ENCODE measurements at places on chromosomes 16 and 17.

- no peak for DNase-seq
These were observed 989 bp upstream of the GALK1 start for GRCh38 chr17:75765981-75766380.

- DNase-seq: no peak
These were observed 4.6 kb upstream of the PLK1 start for GRCh38 chr16:23673971-23674614.

DNA sequence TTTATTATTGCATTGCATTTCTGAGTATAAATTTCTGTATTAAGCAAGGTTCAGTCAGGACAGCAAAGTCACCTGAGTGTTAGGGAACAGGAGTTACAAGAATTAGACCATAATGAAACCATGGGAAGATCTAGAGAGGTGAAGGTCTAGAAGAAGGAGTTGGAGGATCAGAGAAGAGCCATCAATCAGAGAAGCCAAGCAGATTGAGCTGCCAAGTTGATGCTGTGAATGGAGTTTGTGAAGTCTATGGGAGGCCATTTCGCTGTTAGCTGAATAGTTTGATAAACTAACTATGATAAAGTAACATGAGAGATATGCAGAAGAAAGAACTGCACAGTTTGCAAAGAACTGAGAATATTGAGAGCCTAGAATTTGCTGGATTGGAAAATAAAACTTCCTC is 40.4 kb downstream of the FBXL20 start:
- no peak for DNase-seq

GRCh38 chr17:33858121-33858520 is 397.0 kb upstream of the CCL2 start:
- no peak for DNase-seq

GRCh38 chr17:64781014-64781756 is 119.1 kb upstream of the SMURF2 start:
- DNase-seq: peak; percentile 81

DNA sequence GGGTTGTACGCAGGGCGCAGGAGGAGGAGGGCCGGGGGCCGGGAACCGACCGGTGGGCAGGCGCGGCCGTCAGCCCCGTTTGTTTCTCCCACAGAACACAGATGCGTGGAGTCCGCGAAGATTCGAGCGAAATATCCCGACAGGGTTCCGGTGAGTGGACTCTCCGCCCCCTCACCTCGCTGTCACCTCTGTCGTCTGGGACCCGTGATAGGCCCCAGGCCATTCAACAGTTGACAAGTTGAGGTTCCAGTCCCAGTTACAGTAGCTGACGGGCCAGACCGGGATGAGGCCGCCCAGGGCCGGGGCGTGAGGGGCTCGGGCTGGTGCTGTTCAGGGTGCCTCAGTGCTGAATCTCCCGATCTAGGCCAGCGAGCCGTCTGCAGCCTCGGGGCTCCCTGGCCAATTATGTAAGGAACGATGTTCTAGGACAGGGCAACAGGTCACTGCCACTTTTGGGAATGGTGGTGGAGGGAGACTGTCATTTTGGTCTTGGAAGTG is 628 bp downstream of the GABARAPL2 start:
- DNase-seq: no peak

DNA sequence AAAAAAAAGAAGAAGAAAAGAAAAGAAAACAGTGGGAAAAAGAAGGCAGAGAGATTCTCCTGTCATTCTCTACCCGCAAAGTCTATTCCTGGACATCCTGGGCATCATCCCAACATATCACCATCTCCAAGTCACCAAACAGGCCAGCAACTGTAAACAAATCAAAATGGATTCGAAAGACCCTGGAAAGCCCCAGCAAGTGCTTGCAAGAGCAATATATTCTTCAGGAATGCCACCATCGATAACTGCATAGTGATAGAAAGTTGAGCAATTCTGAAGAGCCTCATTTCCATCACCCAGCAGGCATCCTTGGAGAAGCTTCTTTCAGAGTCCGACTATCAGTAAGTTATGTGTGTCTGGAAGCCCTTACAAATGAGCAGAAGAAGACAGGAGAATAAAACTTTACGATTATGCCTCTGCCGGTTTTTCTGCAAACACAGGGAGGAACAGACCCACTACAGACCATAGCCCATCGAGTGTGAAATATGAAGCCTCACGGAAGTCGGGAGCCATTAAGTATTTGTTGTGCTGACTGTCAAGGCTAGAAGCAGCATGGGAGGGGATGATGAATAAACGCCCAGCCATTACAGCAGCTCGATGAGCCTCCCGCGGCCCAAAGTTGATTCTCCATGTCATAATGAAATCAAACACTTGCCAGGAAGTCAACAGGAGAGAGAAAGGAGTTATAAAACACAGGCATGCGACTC is 64.5 kb upstream of the SEC14L1 start:
- no peak for DNase-seq

DNA sequence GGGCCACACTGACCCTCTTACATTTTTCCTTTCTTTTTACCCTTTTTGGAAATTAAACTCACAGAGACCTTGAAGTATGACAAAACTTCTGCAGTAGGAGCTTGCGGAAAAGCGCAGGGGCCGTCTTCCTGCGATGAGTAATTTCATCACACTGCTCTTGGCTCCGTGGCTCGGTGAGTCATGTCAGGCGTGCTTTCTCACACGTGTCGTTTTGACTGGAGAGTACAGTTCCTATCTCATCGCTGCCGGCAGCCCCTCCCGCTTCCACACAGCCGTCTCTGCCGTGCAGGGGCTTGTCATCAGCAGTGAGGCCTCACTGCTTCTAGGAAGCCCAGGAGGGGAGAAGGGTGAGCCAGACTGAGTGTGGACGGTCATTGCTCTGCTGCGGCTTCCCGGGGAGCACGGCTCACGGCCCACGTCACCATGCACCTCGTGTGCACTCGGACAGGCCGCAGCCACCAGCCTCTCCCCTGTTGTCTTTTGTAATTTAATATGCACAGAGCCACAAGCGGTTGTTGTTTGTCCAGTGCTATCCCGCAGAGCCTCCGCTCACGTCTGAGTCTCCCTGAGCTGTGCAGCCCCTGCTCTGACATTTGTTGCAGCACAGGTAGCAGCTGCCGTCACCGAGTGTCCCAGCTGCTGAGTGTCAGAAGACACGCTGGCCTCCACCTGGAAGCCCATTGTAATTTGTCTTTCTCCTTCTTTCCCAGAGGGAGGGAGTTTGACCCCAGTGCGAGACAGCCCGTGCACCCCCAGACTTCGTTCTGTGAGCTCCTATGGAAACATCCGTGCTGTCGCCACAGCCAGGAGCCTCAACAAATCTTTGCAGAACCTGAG is 99.4 kb upstream of the CHMP6 start:
- DNase-seq: peak; percentile 89

- DNase-seq: no peak
These were observed 53.8 kb downstream of the MRC2 start for GRCh38 chr17:62681061-62681938.

GRCh38 chr17:47948706-47949196 is 7.4 kb downstream of the PNPO start:
- no peak for DNase-seq

DNA sequence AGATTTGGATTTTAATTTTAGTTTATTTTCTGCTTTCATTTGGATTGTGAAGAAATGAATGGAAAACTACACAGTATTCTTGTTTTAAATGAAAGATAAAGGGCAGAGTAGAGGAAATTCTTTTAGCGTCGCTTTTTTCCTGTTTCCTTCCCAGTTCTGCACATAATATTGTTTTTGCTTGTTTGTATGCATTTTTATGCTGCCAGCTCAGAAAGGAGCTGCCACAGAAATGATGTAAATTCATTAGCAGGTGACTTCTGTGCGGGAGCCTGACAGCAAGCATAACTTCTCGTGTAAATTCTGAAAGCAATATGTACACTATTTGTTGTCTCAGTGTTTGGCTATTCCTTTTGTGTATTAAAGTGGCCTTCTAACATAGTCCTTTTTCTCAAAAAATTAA is 234.6 kb downstream of the PHKB start:
- DNase-seq: no peak

GRCh38 chr16:4142268-4142667 is 26.0 kb upstream of the ADCY9 start:
- DNase-seq: no peak

DNA sequence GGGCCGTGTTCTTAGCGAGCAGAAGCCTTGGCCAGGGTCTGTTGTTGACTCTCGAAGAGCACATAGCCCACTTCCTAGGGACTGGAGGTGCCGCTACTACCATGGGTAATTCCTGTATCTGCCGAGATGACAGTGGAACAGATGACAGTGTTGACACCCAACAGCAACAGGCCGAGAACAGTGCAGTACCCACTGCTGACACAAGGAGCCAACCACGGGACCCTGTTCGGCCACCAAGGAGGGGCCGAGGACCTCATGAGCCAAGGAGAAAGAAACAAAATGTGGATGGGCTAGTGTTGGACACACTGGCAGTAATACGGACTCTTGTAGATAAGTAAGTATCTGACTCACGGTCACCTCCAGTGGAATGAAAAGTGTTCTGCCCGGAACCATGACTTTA is 18.5 kb downstream of the RSPRY1 start:
- no peak for DNase-seq

DNA sequence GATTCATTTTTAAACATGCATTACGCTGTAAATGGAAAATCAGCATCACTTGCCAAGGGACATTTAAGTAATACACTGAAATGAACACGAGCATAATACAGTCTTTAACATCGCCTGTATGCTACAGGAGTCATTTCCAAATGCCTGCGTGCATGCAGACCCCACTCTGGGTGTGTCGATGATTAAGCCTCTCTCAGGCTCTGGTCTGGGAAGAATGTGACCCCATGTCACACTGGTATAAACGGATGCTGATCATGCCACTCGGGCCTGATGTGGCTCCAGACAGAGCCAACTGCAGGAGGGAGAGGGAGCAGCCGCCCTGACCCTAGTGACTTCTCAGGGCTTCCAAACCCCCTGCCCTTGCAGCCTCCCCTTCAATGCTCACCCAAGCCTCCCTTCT is 10.8 kb downstream of the EMP2 start:
- DNase-seq: no peak

- DNase-seq: no peak
These were observed 46.4 kb downstream of the STAT5A start for GRCh38 chr17:42334677-42335076.

DNA sequence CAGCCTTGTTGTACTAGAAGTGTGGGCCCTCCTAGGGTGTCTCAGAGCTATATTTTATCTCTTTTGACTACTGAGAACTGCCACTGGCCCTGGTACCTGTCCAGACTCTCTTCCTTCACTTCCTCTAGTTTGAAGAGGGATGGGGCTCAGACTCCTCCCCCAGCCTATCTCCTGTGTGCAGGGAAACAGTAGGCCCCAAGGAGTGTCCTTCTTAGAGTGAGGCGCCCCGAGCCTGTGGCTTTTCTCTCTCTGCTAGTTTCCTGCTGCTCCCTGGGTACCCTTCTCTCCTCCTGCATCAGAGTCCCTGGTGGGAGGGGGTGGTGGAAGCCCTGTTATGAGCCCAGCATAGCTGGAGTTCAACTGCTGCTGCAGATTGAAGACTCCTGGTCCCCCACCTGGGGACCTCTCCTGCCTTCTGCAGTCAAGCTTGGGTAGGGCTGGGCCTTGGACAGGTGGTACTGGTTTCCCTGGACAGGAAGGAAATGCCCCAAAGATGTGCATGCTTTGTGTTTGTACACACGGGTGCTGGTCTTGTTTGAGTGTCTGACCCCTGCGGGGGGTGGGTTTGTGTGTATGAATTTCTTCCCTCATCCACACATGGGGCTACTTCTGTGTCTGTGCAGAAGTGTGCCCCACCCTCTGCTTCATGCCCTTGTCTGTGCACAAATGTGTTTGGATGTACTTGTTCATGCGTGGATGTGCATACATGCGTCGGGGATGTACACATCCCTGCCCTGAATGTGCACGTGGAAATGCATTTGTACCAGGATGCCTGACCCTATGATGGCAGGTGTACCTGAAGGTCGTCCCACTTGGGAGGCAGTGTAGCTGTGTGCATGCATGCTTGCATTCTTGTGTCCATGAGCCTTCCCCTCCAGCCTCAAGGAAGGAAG is 6.9 kb downstream of the RARA start:
- no peak for DNase-seq

- no peak for DNase-seq
These were observed 266.0 kb upstream of the SDK2 start for GRCh38 chr17:73910206-73910605.

All from natural killer cell treated with Interleukin-12 subunit alpha and Interleukin-12 subunit beta and Interleukin-15 and Interleukin-18, amount 100 ng/mL, for 72 hours (primary cell).